ENCODE measurements at places on chromosomes 16 and 17. TPM values are rescaled to one million over a fixed set of nuclear protein-coding genes. Genes with fewer than 3 reads are reported as not detected.

DNA sequence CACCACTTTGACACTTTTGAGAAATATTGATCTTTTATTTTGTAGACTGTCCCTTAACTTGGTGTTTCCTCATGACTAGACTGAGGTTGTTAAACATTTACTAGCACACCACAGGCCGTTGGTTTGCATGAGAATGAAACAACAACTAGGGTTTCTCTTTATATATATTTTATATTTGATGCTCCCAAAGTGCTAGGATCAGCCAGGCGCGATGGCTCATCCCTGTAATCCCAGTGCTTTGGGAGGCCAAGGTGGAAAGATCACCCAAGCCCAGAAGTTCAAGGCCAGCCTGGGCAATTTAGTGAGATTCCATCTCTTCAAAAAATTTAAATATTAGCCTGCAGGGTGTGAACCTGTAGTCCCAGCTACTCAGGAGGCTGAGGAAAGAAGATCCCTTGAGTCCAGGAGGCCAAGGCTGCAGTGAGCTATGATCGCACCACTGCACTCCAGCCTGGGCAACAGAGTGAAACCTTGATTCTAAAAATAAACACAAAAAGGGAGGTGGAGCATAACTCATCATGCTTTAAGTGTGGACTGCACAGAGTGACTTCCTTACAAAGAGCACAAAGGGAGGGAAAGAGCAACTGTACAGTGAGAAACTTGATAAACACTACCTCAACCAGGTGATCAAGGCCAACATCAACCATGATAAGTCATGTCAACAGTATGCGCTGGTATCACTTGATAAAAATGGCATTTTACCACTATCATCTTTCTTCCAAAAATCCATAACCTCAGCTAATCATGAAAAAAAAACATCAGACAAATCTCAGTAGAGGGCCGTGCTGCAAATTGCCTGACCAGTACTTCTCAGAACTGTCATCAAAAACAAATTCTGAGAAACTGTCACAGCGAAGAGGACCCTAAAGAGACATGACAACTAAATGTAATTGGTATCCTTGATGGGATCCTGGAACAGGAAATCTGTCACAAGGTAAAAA, 72.8 kb upstream of the ATF7IP2 start:
- no peak overlapping the region for H3K4me3 ChIP-seq
- no peak overlapping the region for H3K27ac ChIP-seq
- H3K36me3 ChIP-seq = no peaks in the 10 kb centered on the region
- H3K4me1 ChIP-seq = no peaks in the 10 kb centered on the region

DNA sequence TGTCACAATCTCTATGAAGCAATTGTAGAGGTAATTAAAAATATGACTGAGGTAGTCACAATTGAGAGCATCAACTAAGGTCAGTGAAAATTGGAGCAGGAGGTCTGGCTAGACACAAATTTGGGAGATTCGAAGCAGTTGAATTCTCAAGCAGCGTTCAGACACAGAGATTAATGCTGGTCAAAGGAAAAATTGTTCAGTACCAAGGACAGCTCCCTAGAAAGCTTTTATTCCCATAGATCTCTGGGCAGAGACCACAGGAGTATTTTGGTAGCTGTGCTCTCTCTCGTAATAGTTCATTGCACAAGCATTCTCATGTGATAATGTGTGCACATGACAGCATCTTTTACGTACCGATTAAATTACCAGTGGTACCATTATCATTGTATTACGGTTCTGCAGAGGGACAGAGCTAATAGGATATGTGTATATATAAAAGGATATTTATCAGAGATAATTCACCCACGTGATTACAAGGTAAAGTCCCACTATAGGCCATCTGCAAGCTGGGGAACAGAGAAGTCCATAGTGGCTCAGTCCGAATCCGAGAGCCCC, 387.5 kb upstream of the HSBP1 start:
- no peaks in the 10 kb centered on the region for H3K4me1 ChIP-seq
- no peaks in the 10 kb centered on the region for H3K36me3 ChIP-seq
- H3K4me3 ChIP-seq = no peak overlapping the region
- no peak for DNase-seq
- H3K27ac ChIP-seq = no peak overlapping the region

- H3K36me3 ChIP-seq = no peaks in the 10 kb centered on the region
- H3K27me3 ChIP-seq = no peaks in the 10 kb centered on the region
- H3K27ac ChIP-seq = no peak overlapping the region
- no peak overlapping the region for H3K4me3 ChIP-seq
- no peak for DNase-seq
These were observed 54.0 kb downstream of the GAS7 start for GRCh38 chr17:10144456-10144855.

GRCh38 chr17:73639322-73639721, 4.9 kb downstream of the SDK2 start:
- peak overlapping the region; percentile 17 for H3K4me3 ChIP-seq
- DNase-seq = peak; percentile 23
- H3K27ac ChIP-seq = peak overlapping the region; percentile 56
- H3K36me3 ChIP-seq = no peaks in the 10 kb centered on the region
- no peaks in the 10 kb centered on the region for H3K27me3 ChIP-seq

APOBR gene
- total RNA-seq = 3.4 TPM

METRN gene
- 28.9 TPM for total RNA-seq
